ENCODE measurements at places on chromosomes 4 and X.

GRCh38 chr4:15809466-15809865 is 31.3 kb downstream of the CD38 start:
- DNase-seq, result no peak

GRCh38 chr4:140242357-140243277 is 88.6 kb upstream of the MAML3 start:
- peak; percentile 41 for DNase-seq

GRCh38 chr4:128247906-128248305 is 39.7 kb downstream of the PGRMC2 start:
- DNase-seq, result no peak

DNA sequence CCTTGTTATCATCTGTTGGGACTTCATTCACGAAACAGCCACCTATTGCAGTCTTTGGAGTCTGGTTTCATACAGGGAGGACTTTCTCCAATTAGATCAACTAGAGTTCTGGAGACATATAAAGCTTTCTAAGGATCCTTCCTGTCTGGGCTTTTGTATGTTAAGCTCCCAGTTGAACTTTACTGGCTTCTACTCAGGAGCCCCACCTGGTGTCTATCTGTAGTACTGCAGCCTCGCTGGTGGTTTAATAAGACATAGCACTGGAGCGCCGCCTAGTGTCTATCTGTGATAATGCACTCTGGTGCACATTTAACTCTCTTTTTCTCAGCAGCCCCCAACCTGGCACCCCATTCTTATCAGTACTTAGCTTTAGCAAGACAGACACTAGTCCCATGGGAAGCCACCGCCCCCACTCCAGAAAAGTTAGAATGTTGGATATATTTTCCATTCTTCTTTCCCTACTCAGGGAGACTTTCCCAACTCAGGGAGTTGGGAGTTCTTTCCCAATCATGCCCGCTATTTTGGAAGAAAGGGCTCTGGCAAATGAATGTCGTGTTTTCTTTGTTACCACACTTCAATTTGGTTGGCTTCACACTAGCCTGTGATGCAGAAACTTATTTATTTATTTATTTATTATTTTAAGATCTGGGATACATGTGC is 36.9 kb upstream of the SYTL4 start:
- peak; percentile 41 for DNase-seq

GRCh38 chrX:36974911-36975310 is 33.3 kb upstream of the FAM47C start:
- no peak for DNase-seq

- DNase-seq, result no peak
These were observed 72.2 kb downstream of the BLTP1 start for GRCh38 chr4:122224348-122224747.

DNA sequence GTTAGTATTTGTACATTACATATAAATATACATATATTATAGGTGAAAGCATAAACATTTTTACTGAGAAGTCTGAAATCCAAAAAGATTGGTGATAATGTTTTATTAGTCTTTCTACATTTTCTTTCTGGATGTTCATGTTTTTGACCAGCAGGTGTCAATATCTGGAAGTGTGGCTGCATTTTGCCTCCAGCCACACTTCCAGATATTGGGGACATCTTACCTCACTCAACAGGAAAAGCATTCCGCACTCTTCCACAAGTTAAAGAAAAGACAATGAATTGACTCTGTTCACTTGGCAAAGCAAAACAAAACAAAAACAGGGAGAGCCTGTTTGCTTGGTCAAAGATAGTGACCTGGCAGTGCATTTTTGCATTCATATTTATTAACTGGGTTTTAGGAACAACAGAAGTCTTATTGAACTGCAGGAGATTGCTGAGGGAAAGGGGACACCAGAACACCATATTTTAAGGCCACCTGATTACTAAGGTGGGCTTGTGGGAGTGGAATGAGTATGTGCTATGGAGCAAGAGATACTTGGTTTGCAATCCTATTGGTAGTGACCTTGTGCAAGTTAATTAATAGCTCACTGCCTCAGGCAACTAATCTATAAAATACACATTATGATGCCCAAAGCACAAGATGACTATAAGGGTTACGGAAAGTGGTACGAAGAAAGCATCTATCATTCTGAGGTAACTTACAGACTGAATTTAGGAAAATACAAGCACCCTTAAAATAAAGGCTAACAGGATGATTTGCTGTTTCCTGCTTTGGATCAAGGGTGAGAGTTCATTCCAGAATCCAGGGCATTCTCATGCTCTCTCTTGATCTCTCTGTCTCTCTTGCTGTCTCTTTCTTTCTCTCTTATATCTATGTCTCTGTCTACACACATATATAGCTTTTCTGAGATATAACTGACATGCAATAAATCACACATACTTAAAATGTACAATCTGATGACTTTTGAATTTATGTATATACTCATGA is 389.9 kb upstream of the EMCN start:
- no peak for DNase-seq

- no peak for DNase-seq
These were observed 29.4 kb upstream of the KLHL2 start for GRCh38 chr4:165177725-165178666.

DNA sequence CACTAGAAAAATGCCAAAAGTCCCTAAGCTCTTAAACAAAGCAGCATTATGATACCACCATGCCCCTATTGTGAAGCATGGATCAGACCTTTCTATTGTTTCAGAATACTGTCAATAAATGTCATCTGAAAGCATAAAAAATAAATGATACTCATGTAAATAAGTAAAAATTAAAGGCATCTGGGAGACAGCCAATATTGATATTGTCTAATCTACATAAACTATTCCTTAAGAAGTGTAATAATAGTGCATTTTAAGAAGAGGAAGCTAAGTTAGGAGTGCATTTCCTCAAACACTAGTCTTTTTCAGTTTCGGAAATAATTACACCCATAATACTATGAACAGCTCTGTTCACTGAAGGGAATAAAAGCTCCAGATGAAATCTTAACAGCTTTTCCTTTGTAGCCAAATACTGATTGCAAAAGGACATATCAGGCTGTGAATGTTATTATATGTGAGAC is 181.6 kb downstream of the SPOCK3 start:
- no peak for DNase-seq

DNA sequence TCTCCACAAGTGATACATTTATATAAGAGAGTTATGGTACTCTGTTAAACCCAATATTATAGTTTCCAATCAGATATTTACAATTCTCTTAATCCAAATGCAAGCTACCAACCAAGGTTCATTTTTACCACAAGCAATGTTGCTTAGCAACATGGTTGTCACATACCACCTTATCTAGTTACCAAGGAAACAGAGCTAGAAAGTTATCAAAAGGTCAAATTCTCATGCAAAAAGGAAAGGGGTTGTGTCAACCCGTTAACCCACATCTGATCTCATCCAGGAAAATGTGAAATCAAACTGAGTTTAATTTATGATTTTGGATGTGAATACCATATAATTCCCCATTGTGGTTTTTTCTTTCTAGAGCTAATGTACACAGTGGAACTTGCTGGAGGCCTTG is 274.1 kb upstream of the MAGEB2 start:
- no peak for DNase-seq

- no peak for DNase-seq
These were observed 245.1 kb downstream of the PPP3CA start for GRCh38 chr4:101102114-101102742.
